Smooth muscle cell of the pulmonary artery (primary cell): ENCODE measurements at places on chromosomes 16 and 17. TPM values are rescaled to one million over a fixed set of nuclear protein-coding genes. Genes with fewer than 3 reads are reported as not detected.

TK2 gene
- 61.6 and 90.7 TPM in 2 replicates for total RNA-seq

KRTAP4-4 gene
- total RNA-seq: not detected in 2 replicates

IRX5 gene
- 0.43 and 0.98 TPM in 2 replicates for total RNA-seq

PERCC1 gene
- not detected in 2 replicates for total RNA-seq

SNF8 gene
- 71.8 and 76.1 TPM in 2 replicates for total RNA-seq

ABCC12 gene
- total RNA-seq: 0.26 TPM in 1 of 2 replicates, not detected in the other

ASPA gene
- 0.07 and 1.2 TPM in 2 replicates for total RNA-seq
